ENCODE measurements at places on chromosomes 7 and 10.

GRCh38 chr7:8232999-8233847 is 28.7 kb downstream of the ICA1 start:
- DNase-seq = no peak

- DNase-seq = no peak
These were observed 286.5 kb downstream of the PTEN start for GRCh38 chr10:88149906-88150305.

DNA sequence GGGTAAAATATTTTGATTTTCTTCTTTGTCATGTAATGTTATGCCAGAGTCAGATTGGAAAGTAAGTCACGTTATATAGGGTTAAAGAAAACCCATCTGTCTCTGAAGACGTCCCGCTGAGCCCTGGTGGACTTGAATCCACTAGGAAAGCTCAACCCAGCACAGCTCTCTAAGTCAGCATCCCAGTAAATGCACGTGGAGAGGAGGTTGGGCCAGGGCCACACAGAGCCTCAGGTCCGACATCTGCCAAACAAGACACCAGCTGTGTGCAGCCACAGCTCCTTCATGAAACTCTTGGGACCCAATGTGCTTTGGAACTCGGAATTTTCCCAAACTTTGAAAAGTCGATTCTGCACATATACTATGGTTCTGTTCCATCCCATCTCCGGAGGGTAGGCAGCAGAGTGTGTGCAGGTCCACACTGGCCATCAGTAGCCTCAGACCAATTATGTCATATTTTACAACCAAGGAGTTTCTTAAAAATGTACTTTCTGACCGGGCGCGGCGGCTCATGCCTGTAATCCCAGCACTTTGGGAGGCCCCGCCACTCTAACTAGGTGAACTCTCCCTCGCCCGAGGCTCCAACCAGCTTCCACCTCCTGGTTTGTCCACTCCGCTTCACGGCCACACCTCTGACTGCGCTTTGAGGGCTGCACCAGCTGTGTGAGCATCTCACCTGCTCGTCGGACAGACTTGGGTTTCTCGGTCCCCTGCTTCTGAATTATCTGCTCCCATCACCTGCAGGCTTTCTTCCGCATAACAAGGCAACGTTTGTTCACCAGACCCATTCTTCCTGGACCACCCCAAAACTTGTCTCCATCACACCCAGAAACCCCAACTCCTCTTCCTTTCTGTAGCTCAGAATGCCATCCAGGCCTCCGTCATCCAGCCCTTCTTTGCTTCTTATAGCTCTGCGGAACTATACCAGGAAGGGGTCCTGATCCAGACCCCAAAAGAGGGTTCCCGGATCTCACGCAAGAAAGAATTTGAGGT is 29.7 kb upstream of the DNAJB6 start:
- no peak for DNase-seq

DNA sequence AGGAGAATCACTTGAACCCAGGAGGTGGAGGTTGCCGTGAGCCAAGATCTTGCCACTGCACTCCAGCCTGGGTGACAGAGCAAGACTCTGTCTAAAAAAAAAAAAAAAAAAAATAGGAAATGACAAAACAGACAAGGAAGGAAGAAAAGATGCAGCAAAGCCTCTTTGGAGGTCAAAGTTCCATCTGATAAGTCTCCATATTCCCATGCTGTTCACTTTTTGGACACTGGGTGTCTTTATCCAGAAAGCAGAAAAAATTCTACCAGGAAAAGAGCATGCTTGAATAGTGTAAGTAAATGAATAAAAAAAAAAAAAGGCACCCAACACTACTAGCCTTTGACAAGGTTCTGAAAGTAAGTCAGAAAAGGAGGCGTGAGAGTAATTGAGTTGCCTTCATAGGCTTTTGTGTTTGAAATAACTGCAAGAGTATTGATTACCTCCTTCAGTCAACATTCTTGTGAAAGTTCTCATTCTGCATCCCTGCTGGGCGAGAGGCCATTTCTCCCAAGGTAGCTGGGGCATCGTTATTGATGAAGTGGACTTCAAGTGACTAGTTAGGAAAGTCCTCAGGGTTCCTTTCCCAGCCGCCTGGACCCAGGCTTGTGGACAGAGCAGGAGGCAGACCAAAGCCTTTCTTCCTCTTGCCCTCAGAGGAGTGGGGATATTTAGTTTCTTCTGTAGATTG is 133.3 kb upstream of the KIF5B start:
- no peak for DNase-seq

GRCh38 chr7:119999738-120000475 is 273.1 kb upstream of the KCND2 start:
- no peak for DNase-seq

DNA sequence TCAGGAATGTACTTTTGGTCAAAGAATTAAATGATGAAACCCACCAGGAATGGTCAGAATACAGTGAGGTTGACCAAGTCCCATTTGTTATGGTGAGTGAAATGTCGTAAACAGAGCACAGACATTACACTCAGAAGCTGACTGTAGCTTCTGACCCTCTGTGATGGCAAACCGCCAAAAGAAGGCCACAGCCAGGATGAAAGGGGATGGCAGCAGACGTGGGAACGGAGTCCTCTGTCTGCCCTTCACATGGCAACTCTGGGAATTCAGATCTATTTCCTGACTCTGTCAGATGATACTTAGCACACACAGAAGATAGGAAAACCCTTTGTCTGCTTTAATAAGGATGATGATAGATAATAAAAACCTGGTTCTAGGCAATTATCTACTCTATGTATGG is 757.1 kb downstream of the SORCS3 start:
- no peak for DNase-seq

GRCh38 chr10:3783316-3783681 is 1.7 kb downstream of the KLF6 start:
- peak; percentile 33 for DNase-seq

DNA sequence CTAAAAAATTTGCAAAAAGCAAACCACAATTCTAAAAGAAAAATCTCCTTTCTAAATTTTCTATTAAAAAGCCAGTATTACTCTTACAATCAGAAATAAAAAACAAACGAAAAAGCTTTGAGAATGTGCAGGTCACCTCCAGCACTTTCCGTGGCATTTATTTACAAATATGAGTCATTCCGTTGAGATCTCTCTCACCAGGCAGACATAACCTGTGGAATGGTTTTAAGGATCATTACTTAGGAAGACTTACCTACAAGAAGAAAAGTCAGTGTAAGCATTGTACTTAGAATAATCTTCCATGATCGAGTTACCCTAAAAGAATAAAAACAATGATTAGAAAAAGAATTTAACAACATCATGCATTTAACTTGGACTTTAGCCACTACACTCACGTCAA is 3.3 kb downstream of the SUN3 start:
- no peak for DNase-seq

- DNase-seq = peak; percentile 81
These were observed 239.3 kb upstream of the PLPP4 start for GRCh38 chr10:120217736-120218135.

GRCh38 chr10:122083478-122084025 is 94.6 kb downstream of the TACC2 start:
- no peak for DNase-seq

GRCh38 chr7:16055263-16055976 is 365.9 kb downstream of the CRPPA start:
- DNase-seq = no peak

- peak; percentile 38 for DNase-seq
These were observed 14.6 kb upstream of the AZGP1 start for GRCh38 chr7:99990460-99990852.

DNA sequence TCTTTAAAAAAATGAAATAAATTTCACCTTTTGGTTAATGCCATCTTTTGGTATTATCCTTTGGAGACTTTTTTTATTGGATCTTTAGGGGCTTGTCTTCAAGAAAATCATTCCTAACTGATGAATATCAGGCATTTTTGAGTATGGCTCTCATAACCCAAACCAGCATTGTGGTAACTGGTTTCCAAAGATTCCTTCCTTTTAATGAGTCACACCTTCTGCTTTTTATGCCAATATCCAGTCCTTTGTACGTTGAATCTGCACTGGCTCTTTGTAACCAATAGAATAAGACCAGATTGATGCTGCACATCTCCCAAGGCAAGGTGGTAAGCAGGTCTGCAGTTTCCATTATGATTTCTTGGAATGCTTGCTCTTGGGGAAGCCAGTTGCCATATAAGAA is 89.1 kb downstream of the GPR158 start:
- DNase-seq = no peak

- DNase-seq = no peak
These were observed 691.9 kb downstream of the INHBA start for GRCh38 chr7:41010967-41011366.

- no peak for DNase-seq
These were observed 677.5 kb upstream of the C7orf33 start for GRCh38 chr7:147912946-147913638.

DNA sequence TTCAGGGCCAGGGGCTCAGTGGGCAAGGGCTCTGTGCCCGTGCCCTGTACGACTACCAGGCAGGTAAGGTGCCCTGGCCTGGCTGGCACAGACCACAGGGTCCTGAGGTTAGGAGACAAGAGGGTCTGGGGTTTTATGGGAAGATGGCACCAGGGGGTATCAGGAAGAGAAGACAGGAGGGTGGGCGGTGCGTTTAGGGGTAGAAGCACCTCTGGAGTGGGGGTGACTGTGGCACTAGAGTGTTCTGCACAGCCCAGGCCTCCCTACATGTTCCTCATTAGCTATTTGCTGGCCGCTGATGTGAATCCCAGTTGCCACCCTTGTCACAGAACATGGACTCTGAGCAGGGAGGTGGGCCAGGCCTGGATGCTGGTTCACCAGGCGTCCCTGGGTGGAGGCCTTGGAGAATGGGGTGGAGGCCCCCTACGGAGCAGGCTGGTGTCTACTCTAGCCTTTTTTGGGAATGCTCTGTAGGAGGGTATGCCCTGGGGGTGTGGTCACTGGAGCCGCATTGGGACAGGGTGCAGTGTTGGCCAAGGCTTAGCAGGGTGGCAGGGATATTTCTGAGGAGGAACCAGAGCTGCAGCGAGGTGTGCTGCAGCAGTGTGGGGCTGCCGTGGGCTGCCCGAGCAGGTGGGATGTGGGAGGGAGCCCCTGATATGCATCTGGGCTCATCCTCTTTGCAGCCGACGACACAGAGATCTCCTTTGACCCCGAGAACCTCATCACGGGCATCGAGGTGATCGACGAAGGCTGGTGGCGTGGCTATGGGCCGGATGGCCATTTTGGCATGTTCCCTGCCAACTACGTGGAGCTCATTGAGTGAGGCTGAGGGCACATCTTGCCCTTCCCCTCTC is 5.0 kb downstream of the PGAM2 start:
- no peak for DNase-seq

- no peak for DNase-seq
These were observed 46.3 kb downstream of the PKD1L1 start for GRCh38 chr7:47902013-47902412.

DNA sequence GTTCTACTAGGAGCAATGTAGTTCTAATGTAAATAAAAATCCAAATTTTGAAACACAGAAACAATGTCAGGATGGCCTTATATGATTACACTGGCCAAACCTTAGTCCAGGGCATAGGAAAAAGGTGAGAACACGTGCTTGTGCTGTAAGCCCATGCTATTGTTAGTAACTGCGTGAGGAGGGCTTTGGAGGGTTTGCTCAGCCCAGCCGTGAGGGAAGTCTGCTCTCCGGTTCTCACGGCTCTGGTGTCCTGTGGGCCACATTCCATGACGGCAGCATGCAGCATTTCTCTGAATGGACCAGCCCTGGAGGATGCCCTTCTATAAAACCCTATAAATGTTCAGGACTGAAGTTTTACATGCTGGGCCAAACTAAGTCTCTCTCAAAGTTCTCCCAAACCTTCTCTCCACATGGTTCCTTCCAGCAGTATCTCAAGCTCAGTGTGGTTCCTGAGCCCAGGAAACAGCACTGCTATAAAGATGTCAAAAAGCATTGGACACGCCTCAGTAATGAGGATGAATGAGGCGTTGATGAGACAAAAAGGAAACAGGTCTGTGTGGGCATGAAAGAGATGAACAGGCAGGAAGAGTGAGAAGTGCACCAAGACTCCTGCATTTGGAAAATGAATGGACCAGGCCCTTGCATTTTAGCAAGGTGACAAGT is 174.8 kb upstream of the CDCA7L start:
- DNase-seq = no peak

DNA sequence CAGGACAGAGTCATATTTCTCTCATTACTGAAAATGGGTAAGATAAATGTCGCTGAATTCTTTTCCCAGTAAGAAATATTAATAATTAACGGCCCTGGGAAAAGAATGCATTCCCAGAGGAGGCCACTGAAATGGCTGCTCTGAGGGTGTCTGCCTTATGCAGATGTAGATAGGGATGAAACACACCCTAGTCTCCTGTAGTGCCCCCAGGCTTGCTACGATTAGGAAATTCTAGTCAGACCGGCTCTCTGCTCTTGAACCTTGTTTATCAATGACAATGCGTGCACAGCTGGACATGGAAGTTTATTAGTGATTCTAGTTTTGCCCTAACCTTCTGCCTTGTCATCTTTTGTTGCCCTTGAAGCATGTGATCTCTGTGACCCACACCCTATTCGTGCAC is 291.1 kb downstream of the ZNF248 start:
- no peak for DNase-seq

DNA sequence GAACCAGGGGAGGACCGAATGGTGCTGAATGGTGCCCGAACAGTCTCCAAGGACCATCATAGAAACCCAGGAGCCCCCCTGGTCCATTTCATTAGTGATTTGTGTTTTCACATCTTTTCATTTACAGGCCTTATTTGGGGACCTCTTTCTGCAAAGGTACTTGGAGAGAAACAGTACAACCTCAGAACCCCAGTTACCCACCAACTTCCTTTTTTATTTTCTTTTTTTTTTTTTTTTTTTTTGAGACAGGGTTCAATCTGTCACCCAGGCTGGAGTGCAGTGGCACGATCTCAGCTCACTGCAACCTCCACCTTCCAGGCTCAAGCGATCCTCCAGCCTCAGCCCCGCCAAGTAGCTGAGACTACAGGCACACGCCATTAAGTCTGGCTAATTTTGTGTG is 13.0 kb upstream of the ELN start:
- DNase-seq = no peak

DNA sequence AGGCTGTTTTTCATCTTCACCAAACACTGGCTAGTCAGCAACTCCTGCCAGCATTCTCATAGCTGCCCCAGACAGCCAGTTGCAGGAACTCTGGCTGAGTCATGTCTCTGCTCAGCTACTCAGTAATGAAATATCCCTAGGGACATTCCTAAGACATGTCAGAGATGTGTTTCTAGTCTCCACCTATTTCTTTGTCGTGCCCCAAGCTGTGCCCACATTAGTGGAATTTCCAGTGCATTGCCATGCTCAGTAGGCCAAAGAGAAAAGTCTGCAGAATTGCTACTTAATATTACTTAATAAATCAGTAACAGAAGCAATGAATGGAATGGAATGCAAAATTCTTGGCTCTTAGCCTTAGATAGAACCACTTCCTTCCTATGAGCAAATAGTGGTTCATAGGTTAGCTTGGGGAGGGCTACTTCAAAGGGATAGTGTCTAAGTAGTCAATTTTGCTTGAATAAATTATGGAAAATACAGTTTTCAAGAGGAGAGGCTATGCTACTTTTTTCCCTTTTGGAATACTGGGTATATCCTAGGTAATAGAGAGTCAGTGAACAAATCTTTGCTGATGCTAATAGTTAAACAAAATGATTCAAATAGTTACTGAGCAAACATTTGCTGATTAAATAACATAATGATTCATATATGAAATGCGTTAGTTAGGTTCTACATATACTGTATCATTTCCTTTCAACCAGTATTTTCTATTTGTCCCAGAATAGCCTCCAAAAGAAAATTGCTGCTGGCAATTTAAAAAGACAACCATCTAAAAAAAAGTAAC is 23.6 kb upstream of the SEMA3C start:
- DNase-seq = no peak
